Thoracic aorta (tissue), 2 donors: ENCODE measurements at places on chromosomes 2 and 18.

DNA sequence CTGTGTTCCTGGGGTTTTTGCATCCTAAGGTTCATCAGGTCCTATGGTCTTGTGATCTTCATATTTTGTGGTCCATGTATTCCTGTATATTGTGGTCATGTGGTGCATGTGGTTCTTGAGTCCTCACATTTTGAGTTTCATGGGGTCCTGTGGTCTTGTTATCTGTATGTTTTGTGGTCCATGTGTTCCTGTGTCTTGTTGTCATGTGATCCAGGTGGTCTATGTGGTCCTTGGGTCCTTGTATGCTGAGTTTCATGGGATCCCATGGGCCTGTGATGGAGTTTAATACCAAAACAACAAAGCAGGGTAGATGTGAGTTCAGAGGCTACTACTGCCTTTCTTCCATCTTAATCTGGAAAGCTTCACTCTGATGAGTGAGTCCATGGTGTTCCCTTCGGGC is 166.4 kb downstream of the TMEM18 start:
- no peak overlapping the region for H3K27ac ChIP-seq
- H3K4me1 ChIP-seq = no peaks in the 10 kb centered on the region
- no peaks in the 10 kb centered on the region for H3K27me3 ChIP-seq

- DNase-seq = no peak
- no peaks in the 10 kb centered on the region for H3K27me3 ChIP-seq
- no peaks in the 10 kb centered on the region for H3K4me1 ChIP-seq
- H3K36me3 ChIP-seq = no peaks in the 10 kb centered on the region
- H3K27ac ChIP-seq = no peak overlapping the region
Measured at GRCh38 chr2:118320196-118320595, 231.9 kb downstream of the INSIG2 start.

GRCh38 chr2:26471766-26472706 is 5.9 kb downstream of the OTOF start:
- DNase-seq = no peak
- H3K27me3 ChIP-seq = no peaks in the 10 kb centered on the region
- no peaks in the 10 kb centered on the region for H3K4me1 ChIP-seq
- no peak overlapping the region for H3K27ac ChIP-seq
- no peaks in the 10 kb centered on the region for H3K36me3 ChIP-seq

- H3K4me1 ChIP-seq = no peaks in the 10 kb centered on the region
- DNase-seq = no peak
- no peaks in the 10 kb centered on the region for H3K36me3 ChIP-seq
Measured at GRCh38 chr18:22088029-22088428, 81.4 kb upstream of the GATA6 start.

DNA sequence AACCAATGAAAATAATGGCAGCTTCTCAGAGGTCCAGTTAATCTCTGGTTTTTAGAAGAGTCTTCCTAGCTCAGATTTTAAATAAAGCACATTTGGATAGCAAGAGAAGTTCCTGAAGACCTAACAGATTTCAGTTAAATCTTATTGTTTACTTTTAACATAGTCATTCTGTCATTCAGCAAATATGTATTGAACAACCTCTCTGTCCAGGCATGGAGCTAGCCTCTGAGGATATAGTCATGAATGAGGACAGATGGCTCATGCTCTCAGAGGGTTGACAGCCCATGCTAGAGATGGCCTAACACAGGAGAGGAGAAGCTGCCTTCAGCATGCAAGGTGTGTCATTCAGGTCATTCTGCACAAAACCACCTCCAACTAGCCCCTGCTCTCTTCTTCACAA is 6.2 kb downstream of the CCBE1 start:
- no peak overlapping the region for H3K4me3 ChIP-seq
- H3K27me3 ChIP-seq = peaks cover 4% of the 10 kb centered on the region
- no peaks in the 10 kb centered on the region for H3K36me3 ChIP-seq
- no peak for DNase-seq

- H3K27ac ChIP-seq = no peak overlapping the region
- H3K4me1 ChIP-seq = no peaks in the 10 kb centered on the region
- DNase-seq = no peak
- H3K36me3 ChIP-seq = peaks cover 14% of the 10 kb centered on the region
- H3K27me3 ChIP-seq = no peaks in the 10 kb centered on the region
- H3K4me3 ChIP-seq = no peak overlapping the region
Measured at GRCh38 chr2:24832521-24832920, 39.3 kb downstream of the CENPO start.

- H3K36me3 ChIP-seq = no peaks in the 10 kb centered on the region
- no peak overlapping the region for H3K4me3 ChIP-seq
- DNase-seq = no peak
- no peak overlapping the region for H3K27ac ChIP-seq
- H3K4me1 ChIP-seq = no peaks in the 10 kb centered on the region
Measured at GRCh38 chr2:45754131-45755010, 102.9 kb downstream of the PRKCE start.

- H3K4me3 ChIP-seq = peak within 1 kb of the TSS; percentile 61
- peaks cover 7% of the 10 kb centered on the region for H3K4me1 ChIP-seq
- no peak within 1 kb of the TSS for H3K27ac ChIP-seq
- no peaks in the 10 kb centered on the region for H3K36me3 ChIP-seq
- H3K27me3 ChIP-seq = no peaks in the 10 kb centered on the region
Measured at GRCh38 chr18:74457043-74457724, at the start of gene DIPK1C. DIPK1C (minus strand) TSS chr18:74457308; CDS start chr18:74457259, 49 bp downstream.

DNA sequence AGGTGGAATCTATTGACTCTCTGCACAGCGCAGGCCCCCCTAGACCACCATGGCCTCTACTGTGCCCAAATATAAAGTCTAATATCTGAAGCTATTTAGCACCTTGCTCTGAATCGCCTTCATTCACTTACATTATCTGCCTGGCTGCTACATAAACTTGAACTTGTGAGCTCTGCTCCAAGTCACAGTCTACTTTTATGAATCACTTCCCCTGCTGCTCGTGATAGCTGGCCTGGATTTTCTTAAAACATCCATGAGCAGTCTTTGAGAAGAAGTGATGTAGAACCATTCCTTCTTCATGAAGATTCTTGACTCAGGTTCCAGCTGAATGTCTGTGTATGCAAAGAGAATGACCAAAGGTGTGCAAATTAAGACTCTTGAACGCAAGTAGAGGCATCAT is 359.5 kb downstream of the RND3 start:
- no peaks in the 10 kb centered on the region for H3K36me3 ChIP-seq
- DNase-seq = no peak
- H3K27me3 ChIP-seq = no peaks in the 10 kb centered on the region
- H3K4me3 ChIP-seq = no peak overlapping the region

DNA sequence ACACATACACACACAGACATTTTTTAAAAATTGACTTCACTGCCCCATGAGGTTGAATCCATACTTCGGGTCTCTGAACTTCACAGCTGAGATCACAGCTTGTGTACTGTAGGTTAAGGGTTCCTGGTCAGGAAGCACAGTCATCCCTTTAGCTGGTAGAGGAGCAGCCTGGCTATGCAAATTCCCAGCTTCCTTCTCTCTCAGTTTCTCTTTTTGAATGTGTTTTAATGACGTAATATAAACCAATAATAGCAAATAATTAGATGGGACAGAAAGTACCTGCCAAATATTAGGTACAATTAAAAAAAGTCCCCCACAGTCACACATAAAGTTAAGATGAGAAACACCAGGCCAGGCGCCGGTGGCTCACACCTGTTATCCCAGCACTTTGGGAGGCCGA is 178.7 kb downstream of the ZNF385B start:
- no peak overlapping the region for H3K27ac ChIP-seq
- H3K4me3 ChIP-seq = no peak overlapping the region
- no peaks in the 10 kb centered on the region for H3K27me3 ChIP-seq
- no peak for DNase-seq
- H3K4me1 ChIP-seq = peaks cover 1% of the 10 kb centered on the region

DNA sequence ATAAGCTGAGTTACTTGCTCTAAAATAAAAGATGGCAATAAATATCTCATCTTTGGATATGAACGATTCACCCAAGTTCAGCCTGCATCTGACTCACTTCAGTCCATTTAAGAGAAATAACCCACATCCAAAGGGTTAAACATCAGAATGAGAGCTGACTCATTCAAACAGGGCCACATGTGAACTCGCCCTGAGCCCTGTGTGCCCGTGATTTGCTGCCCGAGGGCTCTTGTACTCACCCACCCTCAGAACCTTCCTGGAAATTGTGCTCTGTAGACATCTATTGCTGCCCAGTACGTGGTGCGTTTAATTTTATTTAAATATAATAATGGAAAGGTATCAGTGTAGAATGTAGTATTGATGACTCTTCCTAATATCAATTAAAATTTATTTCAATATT is 66.9 kb upstream of the RBM44 start:
- no peaks in the 10 kb centered on the region for H3K27me3 ChIP-seq
- no peak for DNase-seq
- H3K36me3 ChIP-seq = peaks cover 4% of the 10 kb centered on the region
- H3K27ac ChIP-seq = peak overlapping the region; percentile 75
- peak overlapping the region; percentile 18 for H3K4me3 ChIP-seq
